ENCODE measurements at places on chromosomes 6 and 20.
A peak's percentile ranks its signal among the peaks of the same experiment; 100 is the strongest.

- DNase-seq, result no peak
Observed at GRCh38 chr6:149844480-149844879, 19.7 kb downstream of the LRP11 start.

- DNase-seq, result no peak
Observed at GRCh38 chr6:47250302-47250701, 59.4 kb downstream of the TNFRSF21 start.

DNA sequence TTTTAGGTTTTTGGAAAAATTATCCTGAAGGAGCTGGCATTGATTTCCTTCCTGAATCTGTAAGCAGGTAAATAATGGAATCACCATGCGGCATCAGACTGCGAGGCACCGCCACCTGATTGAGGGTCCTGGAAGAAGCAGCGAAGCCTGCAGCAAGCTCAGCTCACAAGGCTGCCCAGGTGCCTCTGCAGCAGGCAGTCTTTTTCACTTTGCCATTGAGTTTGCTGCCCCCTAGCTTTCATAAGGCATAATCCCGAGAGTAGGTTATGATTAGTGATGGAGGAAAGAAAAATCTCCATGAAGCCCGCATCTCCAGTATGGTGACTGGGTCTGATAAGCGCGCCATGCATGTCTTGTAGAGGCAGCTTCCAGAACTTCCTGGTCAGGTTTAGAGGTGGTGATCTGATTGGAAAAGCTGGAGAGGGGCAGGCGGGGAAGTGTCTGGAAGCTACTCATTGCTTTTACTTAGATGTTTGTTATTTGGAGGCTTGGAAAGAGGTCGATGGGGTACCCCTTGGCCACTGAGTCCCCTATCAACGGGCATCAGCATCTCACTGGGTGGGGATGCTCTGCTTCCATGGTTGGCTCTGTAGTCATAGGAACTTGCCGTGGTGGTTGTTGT lies 26.7 kb downstream of the IYD start:
- DNase-seq, result peak; percentile 3

DNA sequence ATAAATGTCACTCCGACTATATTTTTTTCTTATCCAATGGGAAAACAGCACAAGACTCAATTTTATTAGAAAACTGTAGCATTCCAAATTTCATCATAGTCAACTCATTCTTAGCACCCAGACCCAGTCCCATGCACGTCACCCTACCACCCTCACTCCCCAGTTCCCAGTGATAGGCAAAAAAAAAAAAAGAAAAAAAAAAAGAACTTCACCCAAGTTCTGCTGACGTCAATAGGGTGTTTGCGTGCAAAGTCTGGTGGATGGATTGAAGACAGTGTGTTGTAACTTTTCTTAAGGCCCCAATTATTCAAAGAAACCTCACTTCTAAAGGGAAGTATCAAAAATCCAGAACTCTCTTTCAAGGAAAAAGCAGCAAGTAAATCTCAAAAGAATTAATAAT lies 213.9 kb upstream of the PRDM1 start:
- DNase-seq, result no peak

DNA sequence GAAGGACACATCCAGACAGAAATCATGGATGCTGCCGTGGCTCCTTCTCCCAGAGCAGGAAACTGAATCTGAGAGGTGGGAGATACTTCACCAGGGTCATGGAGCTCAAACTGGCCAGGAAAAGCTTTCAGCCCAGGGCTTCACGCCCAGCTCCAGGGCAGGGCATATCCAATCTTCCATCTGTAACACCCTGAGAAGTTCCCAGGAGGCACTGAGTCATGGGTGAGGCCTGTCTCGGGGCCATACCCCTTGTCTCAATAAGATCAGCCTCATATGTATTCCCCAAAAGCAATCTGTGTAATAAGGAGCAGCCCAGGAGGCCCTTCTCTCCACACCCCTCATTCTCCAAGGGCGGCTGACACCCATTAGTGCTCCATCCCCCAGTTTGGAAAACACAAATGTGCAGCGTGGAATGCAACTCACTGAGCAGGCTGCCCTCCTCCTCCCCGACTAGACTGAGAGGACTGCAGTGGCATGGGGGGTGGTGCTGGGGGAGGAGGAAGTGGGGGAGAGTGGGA lies 439.3 kb upstream of the SULF2 start:
- DNase-seq, result no peak

DNA sequence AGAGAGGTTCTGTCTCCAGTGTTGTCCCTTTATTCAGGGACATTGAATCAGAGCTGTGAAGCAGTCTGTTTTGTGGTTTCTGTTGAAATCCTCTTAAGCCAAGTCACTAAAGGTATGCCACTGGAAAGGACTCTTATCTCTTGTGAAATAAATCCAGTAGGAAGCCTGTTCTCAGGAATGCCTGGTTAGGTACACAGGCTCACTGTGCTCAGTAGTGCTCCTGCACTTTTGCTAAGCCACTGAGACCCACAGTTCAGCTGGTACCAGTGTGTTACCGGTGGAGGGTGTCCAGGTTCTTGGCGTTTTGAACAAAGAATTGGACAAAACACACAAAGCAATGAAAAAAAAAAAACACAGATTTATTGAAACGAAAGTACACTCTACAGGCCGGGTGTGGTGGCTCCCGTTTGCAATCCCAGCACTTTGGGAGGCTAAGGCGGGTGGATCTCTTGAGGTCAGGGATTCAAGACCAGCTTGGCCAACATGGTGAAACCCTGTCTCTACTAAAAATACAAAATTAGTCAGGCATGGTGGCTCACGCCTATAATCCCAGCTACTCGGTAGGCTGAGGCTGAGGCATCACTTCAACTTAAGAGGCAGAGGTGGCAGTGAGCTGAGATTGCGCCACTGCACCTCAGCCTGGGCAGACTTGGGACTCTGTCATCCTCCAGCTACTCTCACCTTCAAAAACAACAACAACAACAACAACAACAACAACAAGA lies 186.1 kb downstream of the JARID2 start:
- no peak for DNase-seq

DNA sequence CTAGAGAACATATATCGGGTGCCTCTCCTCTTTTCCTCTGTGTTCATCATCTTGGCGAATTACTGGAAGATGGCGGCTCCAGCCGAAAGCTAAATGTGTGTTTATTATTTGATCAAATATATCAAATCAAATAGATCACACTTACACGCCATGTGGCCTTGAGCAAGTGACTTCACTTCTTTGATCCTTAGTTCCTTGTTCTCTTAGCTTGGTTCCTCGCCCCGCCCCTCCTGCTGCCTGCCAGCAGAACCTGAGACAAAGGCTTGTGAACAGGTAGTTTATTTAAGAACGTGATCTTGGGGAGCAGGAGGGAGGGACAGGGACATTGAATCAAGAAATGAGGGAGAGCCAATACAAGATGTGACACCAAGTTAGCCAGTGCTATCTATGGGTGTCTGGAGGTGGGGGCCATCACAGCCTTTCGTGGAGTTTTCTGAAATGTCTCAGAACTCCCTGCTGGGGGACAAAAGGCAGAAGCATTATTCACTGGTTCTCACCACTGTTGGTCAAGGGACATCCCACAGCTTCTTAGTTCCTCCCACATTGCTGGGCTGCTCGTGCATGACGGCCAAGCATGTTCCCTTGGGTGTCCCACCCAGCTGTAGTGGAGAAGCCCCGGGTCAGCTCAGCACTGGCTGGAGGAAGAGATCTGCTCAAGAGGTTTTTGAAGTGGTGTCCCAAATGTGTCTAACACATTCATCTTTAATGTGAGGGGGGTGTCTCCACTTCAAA lies 44.9 kb upstream of the RNF24 start:
- DNase-seq, result no peak

DNA sequence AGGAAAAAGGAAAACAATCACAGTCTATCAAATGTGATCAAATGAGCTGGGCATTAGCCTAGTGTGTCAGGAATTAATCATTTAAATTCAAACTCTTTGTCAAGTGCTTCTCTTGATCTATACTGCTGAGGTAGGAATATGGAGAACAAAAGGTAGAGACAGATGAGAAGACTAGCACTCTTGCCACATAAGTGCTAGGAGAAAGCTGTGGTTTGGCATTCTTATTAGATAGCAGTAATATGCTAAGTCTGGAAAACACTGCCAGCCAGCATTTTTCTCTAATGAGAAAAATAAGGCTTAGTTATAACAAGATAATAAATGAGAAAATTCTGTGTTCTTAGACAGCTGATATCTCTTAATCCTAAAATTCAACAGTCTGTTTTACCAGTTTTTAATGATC lies 38.9 kb downstream of the ORC3 start:
- DNase-seq, result no peak

DNA sequence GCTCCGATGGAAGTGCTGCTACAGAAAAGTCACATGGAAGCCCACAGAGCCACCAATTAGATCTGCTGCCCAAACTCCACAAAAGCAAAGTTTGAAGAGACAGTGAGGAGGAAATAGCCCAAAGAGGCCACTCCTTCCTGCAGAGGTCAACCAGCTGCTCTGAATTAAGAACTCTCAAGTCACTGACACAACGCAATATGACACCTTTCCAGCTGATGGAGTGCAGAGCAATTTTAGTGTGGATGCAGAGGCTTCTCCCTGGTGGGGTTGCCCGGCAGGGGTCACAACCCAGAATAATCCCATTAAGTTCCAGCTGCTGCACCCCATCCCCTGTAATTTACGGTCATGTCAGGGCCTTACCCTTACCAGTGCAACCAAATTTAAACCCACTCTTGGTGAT lies 361.9 kb upstream of the JARID2 start:
- DNase-seq, result no peak

DNA sequence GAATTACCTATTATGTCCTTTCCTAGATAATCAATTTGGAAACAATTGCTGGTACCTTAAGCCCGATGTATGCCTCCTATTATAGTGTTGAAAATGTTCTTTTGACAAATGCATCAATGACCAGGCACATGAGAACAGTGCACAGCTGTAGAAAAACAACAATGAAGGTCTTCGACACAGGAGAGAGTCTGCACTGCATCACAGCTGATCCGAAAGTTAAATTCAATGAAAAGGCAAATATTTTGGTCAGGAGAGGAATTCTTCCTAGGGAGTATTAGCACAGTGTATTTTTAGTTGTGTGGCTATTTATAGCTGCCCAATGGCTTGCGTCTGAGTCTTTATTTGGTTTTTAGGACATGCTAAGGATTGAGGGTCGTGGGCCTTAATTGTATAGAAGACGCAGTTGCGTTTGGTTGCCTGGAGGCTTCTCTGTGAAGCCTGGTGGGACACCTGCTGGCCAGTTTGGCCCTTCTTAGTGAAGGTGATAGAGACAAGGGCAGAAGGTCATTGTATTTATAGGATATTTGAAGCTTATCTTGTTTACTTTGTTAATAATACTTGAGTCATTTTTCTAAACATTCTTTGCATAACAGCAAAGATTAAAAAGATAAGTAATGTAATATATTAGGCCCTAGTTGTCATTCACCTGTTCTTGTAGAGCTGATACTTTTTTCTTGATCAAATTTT lies 72.3 kb downstream of the CDYL start:
- DNase-seq, result no peak

- DNase-seq, result peak; percentile 64
Observed at GRCh38 chr6:155436981-155437749, 18.5 kb downstream of the NOX3 start.

DNA sequence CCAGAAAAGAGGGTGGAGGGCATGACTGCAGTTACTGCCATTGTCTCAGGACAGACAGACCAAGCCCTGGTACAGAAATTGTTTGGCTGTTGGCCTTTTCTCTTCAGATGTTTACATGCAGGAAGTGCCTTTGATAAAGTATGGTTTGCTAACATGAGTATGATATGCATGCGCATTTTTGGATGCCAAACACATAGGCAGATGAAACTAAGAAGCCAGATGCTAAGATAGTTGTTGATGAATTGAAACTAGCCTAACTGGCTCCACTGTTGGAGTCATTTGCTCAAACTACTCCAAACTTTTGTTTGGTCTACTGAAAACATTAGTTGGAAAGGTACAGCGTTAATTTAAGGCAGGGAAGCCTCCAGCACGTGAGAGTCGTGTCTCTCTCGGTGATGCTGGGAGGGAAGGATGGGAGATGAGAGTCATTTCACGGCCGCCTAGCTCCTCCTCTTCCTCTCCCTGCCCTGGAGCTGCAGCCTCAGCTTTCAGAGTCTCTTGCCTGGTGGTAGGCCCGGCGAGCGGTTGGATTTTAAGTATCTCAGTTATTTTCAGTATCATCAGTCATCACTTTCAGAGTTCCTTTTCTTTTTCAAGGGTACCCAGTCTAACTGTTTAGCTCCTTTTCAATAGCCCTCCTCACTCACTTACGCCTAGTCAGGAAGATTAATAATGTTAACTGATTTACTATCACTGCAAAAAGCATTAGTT lies 29.7 kb downstream of the RREB1 start:
- DNase-seq, result no peak

DNA sequence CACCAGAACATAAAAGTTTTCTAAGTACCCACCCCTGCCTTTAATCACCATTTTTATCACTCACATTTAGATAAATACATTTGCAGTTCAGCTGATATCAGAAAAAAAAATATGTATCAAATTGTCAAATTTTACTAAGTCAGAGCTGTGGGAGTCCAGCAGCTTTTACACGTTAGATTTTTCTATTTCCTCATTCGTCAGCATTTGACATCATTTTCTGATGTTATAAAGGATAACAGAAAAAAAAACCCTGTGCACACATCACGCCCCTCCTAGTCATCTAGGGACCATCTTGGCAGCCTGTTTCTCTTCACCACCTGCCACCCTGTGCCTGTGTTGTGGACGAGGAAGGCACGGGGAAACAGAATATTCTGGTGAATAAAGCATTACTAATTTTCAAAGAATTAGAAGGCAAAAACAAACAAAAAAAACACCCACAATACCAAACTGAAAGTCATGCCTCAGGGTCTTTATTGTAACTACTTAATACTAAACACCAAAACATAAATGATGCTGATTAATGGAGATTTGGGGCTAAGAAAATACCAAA lies 12.4 kb downstream of the B4GALT5 start:
- peak; percentile 55 for DNase-seq

GRCh38 chr6:29974901-29975560 lies 32.7 kb downstream of the HLA-A start:
- no peak for DNase-seq

DNA sequence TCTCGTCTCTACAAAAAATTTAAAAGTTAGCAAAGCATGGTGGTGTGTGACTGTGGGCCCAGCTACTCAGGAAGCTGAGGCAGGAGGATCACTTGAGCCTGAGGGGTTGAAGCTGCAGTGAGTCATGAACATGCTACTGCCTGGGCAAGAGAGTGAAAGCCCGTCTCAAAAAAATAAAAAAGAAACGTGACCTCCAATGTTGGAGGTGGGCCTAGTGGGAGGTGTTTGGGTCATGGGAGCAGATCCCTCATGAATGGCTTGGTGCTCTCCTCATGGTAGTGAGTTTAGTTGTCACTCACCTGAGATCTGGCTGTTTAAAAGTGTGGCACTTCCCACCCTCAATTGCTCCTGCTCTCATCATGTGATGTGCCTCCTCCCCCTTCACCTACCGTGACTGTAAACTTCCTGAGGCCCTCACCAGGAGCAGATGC lies 24.3 kb downstream of the RBL1 start:
- DNase-seq, result no peak

DNA sequence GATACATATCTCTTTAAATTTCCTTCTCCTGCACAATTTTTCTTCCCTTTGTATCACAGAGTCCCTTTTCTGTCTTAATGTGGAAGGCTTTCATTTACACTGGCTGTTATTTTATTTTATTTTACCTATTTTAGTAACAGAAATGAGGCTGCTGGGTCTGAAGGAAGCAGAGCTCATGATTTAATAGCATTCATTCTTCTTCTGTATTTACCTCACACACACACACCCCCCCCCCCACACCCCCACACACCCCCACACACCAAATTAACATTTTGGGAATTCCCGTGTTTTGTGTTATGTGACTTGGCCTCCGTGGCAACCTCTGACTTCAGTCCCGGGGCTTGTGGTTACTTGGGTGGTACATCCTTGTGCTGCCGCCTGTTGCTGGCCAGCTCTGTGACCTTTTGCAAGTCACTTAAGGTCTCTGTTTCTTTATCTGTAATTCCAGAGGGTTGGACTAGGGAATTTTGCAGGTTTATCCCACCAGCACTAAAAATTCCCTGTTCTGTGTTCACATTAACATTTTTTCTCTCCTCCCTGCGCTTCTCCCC lies 108.8 kb downstream of the TIAM2 start:
- no peak for DNase-seq

Data from NCI-H446 (cell line).